ENCODE measurements at places on chromosomes 2 and 18. TPM values are rescaled to one million over a fixed set of nuclear protein-coding genes. Genes with fewer than 3 reads are reported as not detected.

DNA sequence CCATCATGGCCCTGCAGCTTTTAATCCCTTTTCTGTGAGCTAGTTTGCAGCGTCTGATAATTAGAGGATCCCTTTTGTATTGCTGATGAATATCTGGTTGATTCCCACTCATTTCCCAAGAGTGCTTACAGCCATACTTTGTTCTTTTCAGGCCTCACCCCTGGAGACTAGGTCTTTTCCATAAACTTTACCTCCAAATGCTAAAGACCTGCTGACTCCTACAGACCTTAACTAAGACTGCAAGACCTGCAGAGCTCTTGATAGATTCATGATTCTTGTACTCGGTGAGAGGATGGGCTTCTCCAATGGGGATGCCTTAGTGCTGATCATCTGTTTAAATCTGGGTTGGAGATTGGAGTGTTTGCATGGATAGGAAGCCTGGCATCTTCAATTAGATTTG lies 33.1 kb upstream of the DYNAP start:
- no peaks in the 10 kb centered on the region for H3K36me3 ChIP-seq
- H3K27me3 ChIP-seq = no peaks in the 10 kb centered on the region
- H3K4me3 ChIP-seq = no peak overlapping the region
- DNase-seq = no peak
- H3K27ac ChIP-seq = no peak overlapping the region
- H3K4me1 ChIP-seq = no peaks in the 10 kb centered on the region

GRCh38 chr18:12520442-12520992 lies 112.8 kb downstream of the PRELID3A start:
- DNase-seq = no peak
- no peaks in the 10 kb centered on the region for H3K27me3 ChIP-seq
- no peak overlapping the region for H3K4me3 ChIP-seq
- H3K4me1 ChIP-seq = no peaks in the 10 kb centered on the region

DNA sequence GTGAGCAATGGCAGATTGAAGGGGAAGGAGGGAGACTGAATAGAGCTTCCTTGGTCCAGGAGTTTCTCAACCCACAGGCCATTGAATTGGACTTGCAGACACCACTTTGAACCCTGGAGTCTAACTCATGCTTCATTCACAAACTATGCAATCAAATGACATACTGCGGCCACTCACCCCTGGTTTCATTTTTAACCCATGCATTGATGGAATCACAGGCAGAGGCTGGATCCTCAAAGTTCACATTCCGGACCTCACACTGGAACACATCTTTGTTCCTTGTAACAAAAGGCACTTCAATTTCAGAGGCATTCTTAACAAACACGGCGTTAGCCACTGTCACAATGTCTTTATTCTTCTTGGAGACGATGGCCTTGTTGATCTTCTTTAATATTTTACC lies 40.7 kb downstream of the MRPL44 start:
- no peaks in the 10 kb centered on the region for H3K36me3 ChIP-seq
- no peaks in the 10 kb centered on the region for H3K4me1 ChIP-seq
- H3K27me3 ChIP-seq = no peaks in the 10 kb centered on the region

- no peak overlapping the region for H3K27ac ChIP-seq
- no peaks in the 10 kb centered on the region for H3K27me3 ChIP-seq
- H3K36me3 ChIP-seq = no peaks in the 10 kb centered on the region
- no peak for DNase-seq
Observed at GRCh38 chr2:48548840-48549239, 18.9 kb downstream of the STON1 start.

DNA sequence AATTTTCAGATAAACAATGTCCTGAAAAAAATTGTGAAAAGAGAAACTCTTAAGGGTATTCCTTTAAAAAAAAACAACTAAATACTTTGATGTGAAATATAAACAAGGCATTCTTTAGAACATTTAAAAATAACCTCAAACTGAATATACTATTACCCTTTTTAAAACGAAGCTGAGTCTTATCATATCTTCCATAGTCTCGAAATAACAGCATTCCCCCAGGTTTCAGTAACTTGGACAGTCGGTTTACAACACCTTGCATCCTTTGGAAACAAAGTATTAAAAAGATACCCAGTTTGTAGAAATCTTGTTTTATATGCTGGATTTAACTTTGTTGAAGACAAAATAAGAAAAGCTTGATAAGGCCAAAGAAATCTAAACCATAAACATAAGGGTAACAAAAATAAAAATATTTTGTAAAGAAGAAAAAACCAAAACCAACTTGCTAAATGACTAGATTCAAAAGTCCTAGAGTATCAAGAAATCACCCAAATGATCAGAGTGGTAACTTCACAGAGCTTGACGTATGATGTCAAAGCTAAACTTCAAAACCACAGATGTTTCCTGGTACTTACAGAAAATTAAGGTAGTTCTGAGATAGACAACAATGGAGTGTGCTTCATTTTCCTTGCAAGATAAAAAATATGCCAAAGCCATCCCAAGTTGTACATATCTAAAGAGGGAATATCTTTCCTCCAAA lies 107.8 kb downstream of the METTL8 start:
- DNase-seq = peak; percentile 69
- peaks cover 12% of the 10 kb centered on the region for H3K4me1 ChIP-seq
- H3K27me3 ChIP-seq = no peaks in the 10 kb centered on the region
- no peak overlapping the region for H3K27ac ChIP-seq
- H3K4me3 ChIP-seq = no peak overlapping the region

GRCh38 chr2:157327200-157327599 lies 1.6 kb upstream of the ERMN start:
- no peaks in the 10 kb centered on the region for H3K4me1 ChIP-seq
- H3K27ac ChIP-seq = no peak overlapping the region
- no peak overlapping the region for H3K4me3 ChIP-seq
- H3K27me3 ChIP-seq = no peaks in the 10 kb centered on the region

Gene CAPN14
- total RNA-seq = 0.52 TPM

- H3K4me3 ChIP-seq = no peak overlapping the region
- peaks cover 4% of the 10 kb centered on the region for H3K4me1 ChIP-seq
- no peak for DNase-seq
- no peaks in the 10 kb centered on the region for H3K36me3 ChIP-seq
- no peaks in the 10 kb centered on the region for H3K27me3 ChIP-seq
- H3K27ac ChIP-seq = no peak overlapping the region
Observed at GRCh38 chr2:163351143-163351542, 384.7 kb downstream of the FIGN start.
